ENCODE measurements at places on chromosomes 5 and 9.

DNA sequence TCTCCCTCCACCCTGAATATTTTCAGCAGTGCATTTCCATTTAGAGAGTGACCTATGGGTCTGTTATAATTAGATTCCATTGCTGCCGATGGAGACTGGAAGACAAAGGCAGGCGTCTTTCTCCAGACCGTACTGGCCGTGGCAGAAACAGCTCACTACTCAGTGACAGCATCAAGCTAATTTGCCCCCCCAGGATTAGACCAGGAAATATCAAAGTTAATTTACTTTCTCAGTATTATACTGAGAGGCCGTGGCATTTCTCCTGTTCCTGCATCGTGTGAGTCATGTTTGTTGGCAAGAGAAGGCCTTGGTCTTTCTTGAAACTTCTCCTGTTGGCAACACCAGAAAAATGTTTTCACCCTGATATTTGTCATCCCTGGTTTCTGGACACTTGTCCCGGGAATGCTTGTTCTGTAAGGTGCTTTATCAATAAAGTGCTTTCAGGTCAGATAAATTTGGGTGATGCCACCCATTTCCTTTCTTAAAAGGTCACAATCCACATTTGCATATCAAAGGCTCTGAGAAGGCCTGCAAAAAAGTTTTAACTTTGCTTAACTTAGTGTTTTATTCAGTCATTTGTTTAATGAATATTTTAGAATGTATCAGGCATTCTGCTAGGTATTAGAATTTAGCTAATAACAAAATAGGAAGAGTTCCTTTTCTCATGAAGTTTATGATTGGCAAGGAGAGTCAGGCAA lies 28.4 kb downstream of the SV2C start:
- DNase-seq, result no peak

- no peak for DNase-seq
Observed at GRCh38 chr5:133150909-133151544, 99.2 kb downstream of the HSPA4 start.

- DNase-seq, result no peak
Observed at GRCh38 chr5:72790186-72790585, 26.3 kb upstream of the TNPO1 start.

GRCh38 chr5:14552017-14552416 lies 29.6 kb upstream of the OTULINL start:
- DNase-seq, result no peak

DNA sequence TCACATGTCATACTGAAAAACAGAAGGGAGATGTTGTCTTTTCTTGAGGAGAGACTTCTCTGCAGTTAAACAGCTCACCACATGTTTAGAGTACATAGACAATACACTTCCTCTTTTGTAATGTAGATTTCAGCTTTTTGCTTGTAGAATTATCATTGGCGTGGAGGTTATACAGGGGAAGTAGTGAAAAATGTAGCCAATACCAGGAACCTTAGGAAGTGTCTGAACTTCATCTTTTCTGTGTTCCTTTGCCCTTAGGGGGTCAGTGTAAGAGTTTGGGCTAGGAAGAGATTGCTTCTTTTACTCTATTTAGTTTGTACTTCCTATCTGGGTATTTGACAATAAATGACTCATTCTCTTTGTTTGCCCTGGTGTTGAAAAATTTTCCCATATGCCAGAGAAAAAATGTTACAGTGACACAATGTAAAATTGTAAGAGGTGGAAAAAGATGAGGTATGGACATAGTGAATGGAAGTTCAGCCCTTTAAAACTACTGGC lies 21.0 kb upstream of the CDKN2B start:
- DNase-seq, result no peak

GRCh38 chr9:69574057-69574456 lies 98.1 kb downstream of the APBA1 start:
- DNase-seq, result no peak

DNA sequence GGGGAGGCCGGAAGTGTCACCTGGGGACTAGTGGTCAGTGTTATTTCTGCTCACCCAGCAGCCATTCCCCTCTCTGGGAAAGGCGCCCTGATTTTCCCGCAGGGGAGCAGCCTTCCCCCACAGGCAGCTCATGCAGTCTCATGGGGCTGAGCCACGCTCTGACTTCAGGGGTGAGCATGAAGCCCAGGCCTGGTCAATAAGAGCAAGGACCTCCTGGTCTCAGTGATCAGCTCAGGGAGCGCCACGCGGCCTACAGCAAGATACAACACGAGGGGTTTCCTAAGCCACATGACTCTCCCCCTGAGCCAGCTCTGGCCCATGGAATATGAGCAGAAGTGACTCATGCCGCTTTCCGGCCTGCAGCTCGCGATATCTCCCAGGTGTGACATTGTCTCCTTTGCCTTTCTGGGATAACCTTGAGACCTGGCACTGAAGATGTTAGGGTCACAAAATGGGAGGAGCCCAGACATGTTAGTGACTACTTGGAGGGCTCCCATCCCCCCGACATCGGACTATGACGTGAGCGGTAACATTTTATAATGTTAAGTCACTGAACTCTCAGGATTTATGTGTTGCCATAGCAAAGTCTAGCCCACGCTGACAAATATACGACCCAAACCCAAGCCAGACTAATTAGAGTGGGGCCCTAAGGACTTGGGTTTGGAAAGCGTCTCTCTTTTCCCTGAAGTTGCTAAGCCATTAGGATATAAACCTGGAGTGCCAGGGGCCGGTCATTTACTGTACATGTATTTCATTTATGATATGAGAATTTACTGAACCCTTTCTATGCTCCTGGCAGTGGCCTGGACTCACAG lies 46.5 kb upstream of the GFPT2 start:
- no peak for DNase-seq

- no peak for DNase-seq
Observed at GRCh38 chr5:132839426-132840301, 9.2 kb upstream of the SHROOM1 start.

DNA sequence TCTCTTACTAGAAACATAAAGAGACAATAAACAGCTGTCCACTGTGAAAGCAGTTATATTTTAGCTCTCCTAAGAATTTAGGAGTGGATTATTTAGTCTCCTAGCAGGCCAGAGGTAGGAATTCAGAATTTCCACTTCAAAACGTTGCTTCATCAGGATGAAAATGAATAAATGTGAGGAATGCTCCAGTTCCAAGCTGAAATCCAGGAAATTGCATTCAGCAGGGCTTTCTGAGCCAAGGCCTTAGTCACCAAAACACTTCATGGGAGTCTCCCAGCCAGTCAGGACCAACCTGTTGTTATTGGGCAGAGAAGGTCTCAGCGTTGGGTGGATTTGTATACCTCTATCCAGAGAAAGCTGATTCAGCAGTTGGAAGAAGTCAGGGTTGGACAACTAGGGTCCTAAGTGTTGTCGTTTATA lies 1040.3 kb downstream of the TLE1 start:
- DNase-seq, result no peak

DNA sequence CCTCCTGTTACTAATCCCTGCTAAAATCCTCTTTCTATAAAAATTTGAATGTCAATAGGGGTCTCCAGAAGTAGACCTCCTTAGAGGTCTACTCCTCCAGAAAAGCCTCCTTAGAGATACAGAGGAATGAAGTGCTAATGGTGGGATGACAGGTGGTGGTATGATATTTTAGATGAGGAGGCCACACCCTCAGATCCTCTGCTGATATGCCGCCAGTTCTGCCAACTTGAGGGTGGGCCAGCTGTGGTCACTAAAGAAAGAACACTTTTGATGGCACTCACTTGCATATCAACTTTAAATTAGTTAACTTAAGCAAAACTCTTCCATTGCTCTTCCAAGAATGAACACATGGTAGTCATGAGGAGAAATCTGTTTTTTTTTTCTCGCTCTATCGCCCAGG lies 16.9 kb upstream of the UBAP2 start:
- DNase-seq, result no peak

DNA sequence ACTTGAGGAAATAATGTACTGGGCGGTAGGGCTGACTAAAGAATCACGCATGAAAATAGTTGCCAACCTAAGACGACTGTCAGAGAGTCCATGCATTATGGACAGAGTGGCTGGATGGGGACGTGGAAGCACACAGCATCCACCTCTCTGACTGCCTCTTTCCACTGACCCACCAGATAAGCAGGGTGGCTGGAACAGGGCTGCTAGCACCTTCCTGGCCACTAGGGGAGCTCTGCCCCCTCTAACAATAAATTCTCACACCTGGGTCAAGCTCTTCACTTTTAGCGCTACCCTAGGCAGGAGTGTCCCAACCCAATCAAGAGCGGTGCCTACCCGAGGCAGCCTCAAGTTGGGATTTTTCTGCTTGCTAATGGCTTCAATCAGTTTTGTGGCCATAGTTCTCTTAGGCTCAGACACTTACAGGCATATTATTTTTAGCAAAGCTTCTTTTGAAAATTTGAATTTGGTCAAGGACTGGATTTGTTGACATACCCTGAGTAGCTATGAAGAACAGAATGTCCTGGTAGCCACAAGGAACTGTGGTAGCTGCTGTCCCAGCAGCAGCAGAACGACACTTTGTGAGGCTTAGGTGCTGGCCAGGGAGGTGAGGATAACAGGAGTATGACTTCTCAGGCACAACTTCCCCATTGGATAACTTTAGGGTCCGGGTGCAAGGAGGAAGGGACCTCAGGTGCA lies 6.9 kb upstream of the TPM2 start:
- DNase-seq, result peak; percentile 66

DNA sequence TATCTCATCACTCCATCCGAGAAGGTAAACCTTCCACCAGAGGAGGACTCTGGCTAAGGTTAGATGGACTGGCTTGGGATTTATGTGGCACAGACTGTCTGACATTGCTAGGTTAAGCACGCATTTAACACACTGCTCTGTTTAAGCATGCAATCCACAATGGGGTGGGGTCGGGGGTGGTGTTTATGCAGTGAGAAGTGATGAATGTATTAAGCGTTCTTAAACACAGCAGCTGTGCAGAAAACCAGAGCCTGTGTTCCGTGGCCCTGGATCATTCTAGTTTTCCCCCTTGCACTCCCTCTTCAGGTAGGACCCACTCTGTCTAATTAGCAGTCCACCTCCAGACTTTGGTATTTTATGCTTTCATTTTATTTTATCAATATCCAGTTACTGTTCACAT lies 46.4 kb downstream of the STXBP1 start:
- DNase-seq, result no peak

DNA sequence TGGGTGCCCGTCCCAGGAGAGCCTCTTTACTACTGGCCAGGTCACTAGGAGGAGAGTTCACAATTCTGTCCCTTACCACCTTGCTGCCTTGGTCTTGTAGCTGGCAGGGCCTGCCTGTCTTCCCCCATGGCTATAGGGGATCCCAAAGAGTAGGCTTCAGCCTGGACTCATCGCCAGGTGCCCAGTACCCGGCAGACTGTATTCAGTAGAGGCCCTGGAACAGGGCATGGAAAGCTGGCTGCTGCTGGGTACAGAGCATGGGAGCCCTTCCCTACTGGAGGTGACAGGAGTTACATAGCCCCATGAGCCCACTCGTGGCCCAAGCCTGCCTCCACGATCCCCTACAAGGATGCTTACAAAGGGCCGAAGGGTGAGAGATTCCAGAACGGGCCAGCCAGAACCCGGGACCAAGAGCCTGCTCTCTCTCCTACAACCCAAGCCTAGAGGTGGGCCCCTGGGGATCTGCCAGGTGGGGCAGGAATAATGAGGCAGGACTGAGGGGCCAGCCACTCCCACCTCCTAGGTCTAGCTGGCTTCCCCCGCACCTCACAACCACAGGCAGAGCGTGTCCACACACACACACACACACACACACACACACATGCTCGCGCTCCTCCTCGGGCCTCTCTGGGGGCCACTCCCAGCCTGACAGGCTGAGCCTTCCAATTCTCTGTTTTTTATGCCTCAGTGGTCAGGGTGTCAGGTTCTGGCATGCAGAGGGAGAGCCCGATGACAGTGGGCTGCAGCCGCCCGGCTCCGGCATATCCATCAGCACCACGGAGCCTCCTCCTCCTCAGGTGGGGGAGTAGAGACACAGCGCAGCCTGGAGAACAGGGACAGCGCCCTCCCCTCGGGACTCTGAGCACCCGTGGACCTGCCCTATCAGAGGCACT lies 186.0 kb downstream of the PAX5 start:
- DNase-seq, result no peak

DNA sequence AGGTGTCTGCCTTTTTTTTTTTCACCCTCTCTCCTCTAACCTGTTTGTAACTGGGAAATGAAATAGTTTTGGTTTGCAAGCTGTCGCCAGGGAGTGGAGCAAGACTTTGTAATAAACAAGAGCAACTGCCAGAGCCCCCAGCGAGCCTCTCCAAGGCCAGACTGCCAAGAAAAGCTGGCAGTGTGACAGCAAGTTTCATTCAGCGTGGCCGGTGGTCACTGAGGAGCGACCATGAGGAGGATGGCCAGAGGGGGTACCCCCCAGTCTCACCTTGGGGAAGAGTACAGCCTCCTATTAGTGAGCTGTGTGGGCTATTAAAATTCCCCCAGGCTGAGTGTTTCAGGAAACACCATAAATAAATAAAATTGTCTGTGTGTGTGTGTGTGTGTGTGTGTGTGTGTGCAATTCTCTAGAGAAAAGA lies 49.9 kb downstream of the ZFAND5 start:
- no peak for DNase-seq

- no peak for DNase-seq
Observed at GRCh38 chr9:95037789-95038521, 279.6 kb downstream of the FANCC start.

DNA sequence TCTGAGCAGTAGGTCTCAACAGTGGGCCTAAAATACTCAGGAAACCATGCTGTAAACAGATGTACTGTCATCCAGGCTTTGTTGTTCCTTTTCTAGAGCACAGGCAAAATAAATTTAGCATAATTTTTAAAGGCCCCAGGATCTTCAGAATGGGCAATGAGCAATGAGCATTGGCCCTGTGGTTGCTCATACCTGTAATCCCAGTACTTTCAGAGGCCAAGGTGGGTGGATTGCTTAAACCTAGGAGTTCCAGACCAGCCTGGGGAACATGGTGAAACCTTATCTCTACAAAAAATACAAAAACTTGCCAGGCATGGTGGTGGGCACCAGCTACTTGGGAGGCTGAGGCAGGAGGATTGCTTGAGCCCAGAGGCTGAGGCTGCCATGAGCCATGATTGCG lies 13.5 kb upstream of the PCBD2 start:
- DNase-seq, result no peak

DNA sequence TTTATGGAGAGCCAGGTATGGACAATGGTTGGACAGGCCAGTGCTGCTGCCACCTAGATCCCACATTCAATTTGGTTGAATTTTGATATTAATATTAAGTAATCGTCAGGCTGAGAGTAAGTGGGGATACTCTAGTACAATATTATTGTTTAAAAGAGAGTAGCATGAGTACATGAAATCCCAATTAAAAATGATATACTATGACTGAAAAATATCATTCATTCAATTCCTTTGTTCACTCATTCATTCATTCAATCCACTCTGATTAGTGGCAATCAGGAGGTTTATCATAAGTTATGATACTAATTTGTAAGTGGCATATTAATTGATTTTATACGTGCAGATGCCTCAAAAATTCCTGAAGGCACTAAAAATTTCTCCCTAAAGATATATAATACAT lies 224.2 kb downstream of the DMRT2 start:
- no peak for DNase-seq

Measured in activated naive CD8-positive, alpha-beta T cell treated with anti-CD3 and anti-CD28 coated beads, Interleukin-2, amount 50 U/mL, for 24 hours (primary cell).